A673 (cell line): ENCODE measurements at places on chromosomes 7 and 10.

DNA sequence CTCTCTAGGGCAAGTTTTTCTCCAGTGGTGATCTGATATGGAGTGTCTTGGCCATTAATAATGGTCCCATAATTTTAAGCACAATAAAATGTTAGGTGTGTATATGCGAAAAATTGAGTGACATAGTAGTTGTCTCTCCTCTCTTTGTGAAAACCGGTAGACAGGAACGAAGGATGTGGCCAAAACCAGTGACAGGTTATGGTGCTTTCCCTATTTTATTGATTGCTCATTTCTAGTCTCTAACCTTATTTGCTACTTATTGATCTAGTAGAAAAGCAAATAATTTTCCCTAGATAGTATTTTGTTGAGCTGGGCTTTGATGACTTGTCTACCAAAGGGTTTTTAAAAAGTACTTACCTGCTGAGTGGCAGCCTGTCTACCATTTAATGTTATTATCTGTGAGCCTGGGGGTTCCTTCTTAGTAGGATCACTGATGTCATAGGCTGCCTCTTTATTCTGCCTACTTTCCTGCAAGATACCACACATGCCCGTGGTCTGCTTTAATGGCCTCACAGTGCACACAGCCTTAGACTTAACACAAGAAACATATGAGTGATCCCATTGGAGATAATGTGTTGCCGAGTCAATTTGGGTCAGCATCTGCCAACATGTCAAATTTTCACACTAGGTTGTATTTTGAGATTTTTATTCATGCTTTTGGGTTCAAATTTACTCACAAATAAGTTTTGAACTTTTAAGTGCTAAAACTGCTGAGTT lies 100.0 kb downstream of the AUTS2 start:
- no peak for DNase-seq

DNA sequence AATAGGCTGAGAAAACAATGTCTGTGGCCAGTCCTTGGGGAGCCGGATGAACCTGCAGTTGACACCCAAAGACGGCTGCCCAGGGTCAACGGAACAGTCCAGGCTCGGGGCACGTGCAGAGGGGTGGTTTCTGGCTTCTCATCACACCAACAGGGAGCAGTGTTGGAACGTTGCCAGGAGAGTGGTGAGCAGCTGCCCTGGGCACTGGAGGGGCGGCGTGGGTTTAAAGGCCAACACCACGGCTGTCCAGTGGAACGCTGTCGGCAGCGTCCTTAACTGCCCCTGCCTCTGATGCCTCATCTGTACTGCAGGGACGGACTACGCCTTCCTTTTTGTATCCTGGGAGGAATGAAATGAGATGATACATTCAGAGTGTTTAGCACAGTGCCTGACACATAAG lies 19.8 kb downstream of the JCAD start:
- no peak for DNase-seq

GRCh38 chr10:120948889-120949608 lies 97.9 kb downstream of the WDR11 start:
- peak; percentile 63 for DNase-seq

GRCh38 chr7:87570178-87570577 lies 30.5 kb downstream of the ABCB1 start:
- DNase-seq = no peak

DNA sequence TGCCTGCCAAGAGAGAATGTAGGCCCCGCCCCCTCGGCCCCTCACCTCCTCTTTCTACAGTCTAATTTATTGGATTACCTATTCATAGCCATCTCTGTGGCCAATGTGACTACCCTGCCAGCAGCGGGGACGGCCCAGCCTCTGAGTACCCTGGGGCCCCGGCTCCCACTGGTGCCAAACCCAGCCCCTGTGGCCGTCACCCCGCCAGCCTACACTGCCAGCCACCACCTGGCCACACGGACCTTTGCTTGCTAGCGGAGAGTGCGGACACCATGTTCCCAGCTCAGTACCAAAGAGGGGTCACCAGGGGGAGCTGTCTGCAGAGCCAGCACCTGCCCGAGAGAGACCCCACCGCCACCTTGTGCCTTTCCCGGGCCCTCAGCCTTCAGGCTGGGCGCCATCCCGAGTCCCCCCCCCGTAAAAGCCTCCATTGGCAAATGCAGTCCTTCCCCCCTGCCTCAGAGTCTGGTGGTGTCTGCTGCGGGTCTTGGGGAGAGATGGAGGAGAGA lies 511.1 kb downstream of the ZNF37A start:
- no peak for DNase-seq

DNA sequence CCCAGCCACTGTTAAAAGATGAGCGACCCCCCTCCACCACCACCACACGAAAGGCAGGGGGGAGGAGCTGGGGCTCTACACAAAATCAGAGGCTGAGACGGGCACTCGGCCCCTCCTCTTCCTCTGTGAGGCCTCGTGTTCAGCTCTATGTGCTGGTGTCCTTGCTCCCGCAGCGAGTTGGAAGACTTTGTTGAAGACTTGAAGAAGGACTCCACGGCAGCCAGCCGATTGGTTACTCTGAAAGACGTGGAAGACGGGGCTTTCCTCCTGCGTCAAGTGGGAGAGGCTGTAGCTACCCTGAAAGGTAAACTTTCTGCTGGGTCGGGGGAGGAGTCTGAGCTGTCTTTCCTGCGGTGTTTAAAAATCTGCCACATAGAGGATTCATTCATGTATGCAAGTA lies 203.7 kb downstream of the ARHGAP21 start:
- no peak for DNase-seq

- peak; percentile 65 for DNase-seq
Observed at GRCh38 chr7:132575419-132575981, 770 bp downstream of the PLXNA4 start.

DNA sequence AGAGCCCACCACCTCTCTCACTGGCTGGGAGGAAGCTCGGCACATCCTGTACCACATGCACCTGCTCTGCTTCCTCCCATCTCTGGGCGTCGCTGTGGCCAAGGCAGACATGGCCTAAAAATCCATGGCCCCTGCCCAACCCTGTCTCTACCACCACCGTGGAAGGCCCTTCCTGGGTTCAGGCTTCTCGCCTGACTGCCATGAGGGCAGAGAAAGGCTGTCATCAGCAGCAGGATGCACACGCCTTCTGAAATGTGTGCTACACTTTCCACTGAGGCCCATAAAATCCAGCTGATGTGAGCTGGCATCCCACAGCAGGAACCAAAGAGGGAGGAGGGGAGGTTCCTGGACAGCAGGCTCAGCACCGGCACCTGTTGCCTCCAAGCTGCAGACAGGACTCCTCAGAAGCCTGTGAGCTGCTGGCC lies 93.4 kb downstream of the PTPRN2 start:
- no peak for DNase-seq

- no peak for DNase-seq
Observed at GRCh38 chr10:131003455-131003854, 308.1 kb downstream of the TCERG1L start.

- no peak for DNase-seq
Observed at GRCh38 chr7:80186721-80187120, 52.1 kb downstream of the GNAI1 start.

DNA sequence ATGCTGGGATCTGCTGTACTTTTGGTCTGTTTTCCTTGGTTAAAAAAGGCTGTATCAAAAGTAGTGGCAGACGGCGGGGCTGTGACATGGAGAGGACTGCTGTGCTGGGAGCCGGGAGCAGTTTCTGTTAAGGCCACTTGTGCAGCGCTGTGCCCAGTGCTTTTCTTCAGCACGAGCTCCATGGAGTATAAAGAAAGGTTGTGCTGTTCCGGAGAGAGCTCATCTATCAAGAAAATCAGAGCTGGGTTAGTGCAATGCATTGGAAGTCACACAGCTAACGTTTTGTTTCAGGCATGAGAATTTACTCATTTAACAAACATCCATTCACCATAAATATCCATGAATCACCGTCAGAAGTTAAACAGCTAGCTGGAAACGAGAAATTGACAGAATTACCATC lies 62.0 kb downstream of the KIAA1549 start:
- no peak for DNase-seq

- DNase-seq = peak; percentile 75
Observed at GRCh38 chr7:131424219-131424822, 96.6 kb downstream of the MKLN1 start.

DNA sequence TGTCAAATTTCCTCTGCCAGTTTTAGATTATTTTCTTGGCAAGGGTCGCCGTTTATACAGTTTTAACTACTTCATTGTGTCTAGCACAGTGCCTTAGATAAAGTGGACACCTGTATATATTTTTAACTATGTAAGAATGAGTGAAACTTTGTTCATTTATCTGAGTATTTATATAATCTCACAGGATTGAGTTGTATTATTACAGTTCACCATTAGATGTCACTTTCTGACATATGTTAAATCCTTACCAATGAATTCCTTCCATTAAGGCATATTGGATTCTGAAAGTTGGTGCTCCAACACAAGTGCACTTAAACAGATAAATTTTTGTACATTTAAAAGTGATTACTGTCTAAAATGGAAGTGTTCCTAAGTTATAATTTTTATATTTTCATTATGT lies 43.0 kb downstream of the ZMYND11 start:
- DNase-seq = peak; percentile 54

DNA sequence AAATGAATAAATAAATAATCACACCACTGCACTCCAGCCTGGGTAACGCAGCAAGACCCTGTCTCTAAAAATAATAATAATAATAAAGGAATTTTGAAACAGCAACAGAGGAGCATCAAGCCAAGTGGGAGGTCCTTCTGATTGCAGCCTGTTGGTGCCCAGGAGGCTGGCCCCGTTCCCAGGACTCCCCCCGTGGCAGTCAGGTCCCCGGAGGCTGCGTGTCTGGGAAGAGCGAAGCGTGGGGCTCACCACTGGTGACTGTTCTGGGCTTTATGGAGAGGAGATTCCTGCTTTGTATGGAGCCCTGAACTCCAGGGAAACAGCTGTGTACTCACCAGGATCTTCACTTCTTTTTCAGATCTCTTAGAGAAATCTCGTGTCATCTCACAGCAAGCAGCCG lies 19.3 kb upstream of the MYH16 start:
- no peak for DNase-seq

- no peak for DNase-seq
Observed at GRCh38 chr10:24958721-24959381, 6.4 kb upstream of the PRTFDC1 start.

- DNase-seq = no peak
Observed at GRCh38 chr10:58063861-58064480, 203.7 kb downstream of the IPMK start.

GRCh38 chr7:66265566-66265965 lies 60.4 kb downstream of the TPST1 start:
- DNase-seq = peak; percentile 21

DNA sequence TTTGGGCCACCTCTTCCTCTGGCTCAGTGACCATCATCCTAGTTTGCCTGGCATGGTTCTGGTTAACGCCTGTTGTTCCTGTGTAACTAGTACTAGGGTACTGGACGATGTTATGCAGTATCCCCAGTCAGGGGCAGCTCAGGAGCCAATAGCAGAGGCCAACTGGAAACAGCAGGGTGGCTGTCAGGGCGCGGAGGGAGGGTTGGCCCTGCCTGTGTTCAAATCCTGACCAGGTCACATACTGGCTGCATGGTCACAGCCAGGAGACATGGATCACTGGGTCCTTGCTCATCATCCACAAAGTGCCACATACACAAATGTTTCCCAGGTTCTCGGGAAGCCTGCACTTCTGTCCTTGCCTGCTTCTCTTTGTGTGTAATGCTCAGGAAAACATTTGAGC lies 12.3 kb upstream of the RBP3 start:
- DNase-seq = no peak

DNA sequence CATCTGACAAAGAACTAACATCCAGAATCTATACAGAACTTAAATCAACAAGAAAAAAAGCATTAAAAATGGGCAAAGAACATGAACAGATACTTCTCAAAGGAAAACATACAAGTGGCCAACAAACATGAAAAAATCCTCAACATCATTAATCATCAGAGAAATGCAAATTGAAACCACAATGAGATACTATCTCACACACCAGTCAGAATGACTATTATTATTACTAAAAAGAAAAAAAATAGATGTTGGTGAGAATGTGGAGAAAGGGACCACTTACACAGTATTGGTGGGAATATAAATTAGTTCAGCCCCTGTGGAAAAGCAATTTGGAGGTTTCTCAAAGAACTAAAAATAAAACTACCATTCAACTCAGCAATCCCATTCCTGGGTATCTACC lies 89.1 kb upstream of the ADO start:
- no peak for DNase-seq
